Osteoblast (primary cell): ENCODE measurements at places on chromosomes 3 and 15.

GRCh38 chr15:80844011-80844732 is 65.0 kb downstream of the CEMIP start:
- peak; percentile 94 for DNase-seq

GRCh38 chr3:57948781-57949242 is 59.4 kb upstream of the FLNB start:
- no peak for DNase-seq

DNA sequence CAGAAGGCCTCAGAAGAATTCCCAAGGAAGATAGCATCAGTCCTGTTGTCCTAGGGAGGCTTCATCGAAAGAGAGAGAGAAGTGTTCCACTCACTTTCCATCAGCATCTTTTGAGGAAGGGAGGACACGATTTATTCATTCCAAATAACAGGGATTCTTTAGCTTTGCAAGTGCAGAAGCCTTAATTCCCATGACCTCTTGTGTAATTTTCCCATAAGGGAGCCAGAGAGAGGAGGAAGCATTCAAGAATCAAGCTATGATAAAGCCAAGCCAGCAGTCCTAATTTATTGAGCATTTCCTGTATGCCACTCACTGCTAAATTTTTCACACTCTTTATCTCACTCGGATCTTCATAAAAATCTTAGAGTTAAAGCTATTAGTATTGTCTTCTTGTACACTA is 169.7 kb upstream of the MITF start:
- DNase-seq = no peak

DNA sequence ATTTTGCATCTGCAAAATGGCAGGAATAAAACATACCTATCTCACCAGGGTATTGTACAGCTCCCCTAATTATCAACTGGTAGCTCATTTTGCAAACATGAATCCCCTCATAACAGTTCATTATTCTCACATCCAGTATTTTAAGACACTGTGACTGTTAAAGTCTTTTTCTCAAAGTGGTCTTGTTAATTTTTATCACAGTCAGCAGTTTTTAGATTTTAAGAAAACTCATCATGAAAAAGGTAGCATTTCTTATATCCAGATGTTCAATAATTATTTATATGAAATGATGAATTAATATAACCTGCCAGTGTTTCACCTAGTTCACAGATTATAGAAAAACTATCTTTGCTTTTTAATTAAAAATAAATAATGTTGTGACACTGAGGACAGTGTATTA is 354.9 kb upstream of the ARL6 start:
- no peak for DNase-seq

- DNase-seq = no peak
These were observed 15.7 kb downstream of the KLHL6 start for GRCh38 chr3:183539811-183540210.

DNA sequence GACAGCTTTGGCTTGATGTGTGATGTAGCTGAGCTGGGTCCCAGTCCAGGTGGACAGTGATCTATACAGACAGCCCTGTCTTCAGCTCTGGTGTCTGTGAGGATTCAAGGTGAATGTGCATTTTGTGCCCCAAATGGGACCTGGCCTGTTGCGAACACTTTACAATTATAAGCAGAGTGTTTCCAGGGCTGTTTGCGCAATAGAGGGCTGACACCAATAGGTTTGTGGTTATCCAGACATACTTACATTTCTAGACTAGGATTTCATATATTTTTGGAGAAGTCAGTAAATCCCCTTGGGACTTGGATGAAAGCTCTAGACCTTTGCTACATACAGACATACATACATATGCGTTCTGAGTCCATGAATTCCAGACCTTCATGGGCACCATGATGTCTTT is 4.2 kb upstream of the TATDN2 start:
- DNase-seq = no peak

DNA sequence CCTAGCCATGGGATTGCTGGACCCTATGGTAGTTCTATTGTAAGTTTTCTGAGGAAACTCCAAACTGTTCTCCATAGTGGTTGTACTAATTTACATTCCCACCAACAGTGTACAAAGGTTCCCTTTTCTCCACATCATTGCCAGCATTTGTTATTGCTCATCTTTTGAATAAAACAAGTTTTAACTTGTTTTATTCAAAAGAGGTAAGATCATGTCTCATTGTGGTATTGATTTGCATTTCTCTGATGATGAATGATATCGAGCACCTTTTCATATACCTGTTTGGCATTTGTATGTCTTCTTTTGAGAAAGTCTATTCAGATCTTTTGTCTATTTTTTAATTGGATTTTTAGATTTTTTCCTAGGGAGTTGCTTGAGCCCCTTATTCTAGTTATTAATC is 819.1 kb downstream of the TUSC7 start:
- no peak for DNase-seq

GRCh38 chr15:96470681-96471310 is 140.3 kb downstream of the NR2F2 start:
- no peak for DNase-seq

- DNase-seq = no peak
These were observed 32.4 kb upstream of the ALCAM start for GRCh38 chr3:105334138-105334882.

- no peak for DNase-seq
These were observed 313.7 kb downstream of the RYR3 start for GRCh38 chr15:33624439-33624838.

DNA sequence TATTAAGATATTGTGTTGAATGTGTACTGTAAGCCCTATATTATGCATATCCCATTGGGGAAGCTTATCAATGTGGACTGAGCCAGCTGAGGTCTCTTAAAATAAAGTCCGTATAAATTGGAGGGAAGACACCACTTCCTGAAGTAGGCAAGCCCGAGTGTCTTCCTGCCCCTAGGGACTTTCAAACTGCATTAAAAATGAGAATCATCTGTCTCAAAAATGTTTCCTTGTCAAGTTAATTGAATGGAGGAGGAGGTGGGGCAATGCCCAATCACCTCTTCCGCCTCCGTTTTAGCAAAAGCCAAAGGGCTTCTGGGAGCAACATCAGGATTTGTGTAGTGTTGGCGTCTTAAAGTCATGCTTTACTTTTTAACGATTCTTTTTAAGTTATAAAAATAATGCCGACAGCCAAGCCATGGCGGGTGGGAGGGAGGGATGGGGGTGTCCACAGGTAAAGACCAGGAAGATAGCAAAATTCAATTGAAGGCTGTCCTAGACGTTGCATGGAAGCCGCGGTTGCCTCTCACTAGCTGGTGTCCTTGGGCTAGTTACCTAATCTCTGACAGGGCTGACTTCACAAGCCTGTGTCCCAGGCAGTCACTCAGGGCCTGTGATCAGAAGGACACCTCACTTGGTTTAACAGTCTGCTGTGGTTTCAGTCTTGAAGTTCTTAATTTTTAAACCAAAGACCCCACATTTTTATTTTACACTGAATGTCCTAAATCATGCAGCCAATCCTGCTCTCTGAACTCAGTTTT is 524.9 kb upstream of the PROK2 start:
- no peak for DNase-seq

- peak; percentile 47 for DNase-seq
These were observed 44.1 kb upstream of the P2RY1 start for GRCh38 chr3:152790651-152791387.
